ENCODE measurements at places on chromosomes 7 and 10. TPM values are rescaled to one million over a fixed set of nuclear protein-coding genes. Genes with fewer than 3 reads are reported as not detected.

Gene ATOH7
- polyA plus RNA-seq = 1.4 TPM

Gene TEX36
- 0.07 TPM for polyA plus RNA-seq

Gene HOXA6
- polyA plus RNA-seq = 4.0 TPM

Gene SLC26A5
- 0.09 TPM for polyA plus RNA-seq

Gene MSMB
- 0.25 TPM for polyA plus RNA-seq

Gene NPTX2
- polyA plus RNA-seq = 9.2 TPM

Gene ZNF503
- 17.8 TPM for polyA plus RNA-seq

Gene CYP26A1
- polyA plus RNA-seq = 0.09 TPM

Gene MMD2
- 0.24 TPM for polyA plus RNA-seq

Gene PTF1A
- polyA plus RNA-seq = not detected

Gene TRIM56
- 25.6 TPM for polyA plus RNA-seq

DNA sequence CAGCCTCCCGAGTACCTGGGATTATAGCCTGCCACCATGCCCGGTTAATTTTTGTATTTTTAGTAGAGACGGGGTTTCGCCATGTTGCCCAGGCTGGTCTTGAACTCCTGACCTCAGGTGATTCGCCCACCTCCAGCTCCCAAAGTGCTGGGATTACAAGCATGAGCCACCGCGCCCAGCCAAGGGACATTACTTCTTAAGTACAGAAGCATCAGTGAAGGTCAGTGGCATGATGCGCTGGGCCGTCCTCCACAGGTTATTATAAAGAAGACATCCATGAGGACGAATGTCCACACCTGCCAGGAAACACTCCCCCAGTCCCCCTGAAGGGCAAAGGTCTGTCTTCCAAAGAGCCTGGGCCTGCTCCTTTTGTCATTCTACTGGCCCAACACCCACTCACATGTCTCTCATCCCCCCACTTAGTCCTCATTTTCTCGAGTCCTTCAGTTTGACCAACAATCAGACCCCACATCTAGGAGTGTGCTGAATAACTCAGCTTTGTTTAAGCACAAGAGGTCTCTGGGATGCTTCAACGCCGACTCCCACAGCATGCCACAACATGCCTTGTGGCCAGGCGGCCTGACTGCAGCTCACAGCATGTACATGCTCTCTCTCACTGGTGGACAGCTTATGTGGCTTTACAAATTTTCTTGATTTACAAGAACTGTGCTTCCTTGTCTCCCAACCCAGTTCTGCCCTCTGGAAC, 73.0 kb downstream of the CTBP2 start:
- no peak for DNase-seq

DNA sequence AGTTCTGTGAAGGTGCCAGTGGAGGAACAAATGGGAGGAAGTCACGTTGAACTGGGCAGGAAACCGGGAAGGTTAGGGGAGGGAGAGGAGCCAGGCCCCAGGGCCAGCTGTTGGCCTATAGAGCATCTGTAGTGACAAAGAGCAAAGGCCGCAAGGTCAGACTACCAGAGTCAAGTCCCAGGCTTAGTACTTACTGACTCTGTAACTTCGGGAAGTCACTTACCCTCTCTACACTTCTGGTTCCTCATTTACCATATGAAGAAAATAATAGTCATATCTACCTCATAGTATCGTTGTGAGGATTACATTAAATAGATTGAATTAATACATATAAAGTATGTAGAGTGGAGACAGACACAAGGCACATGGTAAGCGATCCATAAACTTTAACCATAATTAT, 101.8 kb upstream of the FZD1 start:
- no peak for DNase-seq

GRCh38 chr10:78462726-78463228, 429.1 kb downstream of the RPS24 start:
- no peak for DNase-seq

- DNase-seq = no peak
Measured at GRCh38 chr10:75228278-75228677, 7.5 kb downstream of the COMTD1 start.

DNA sequence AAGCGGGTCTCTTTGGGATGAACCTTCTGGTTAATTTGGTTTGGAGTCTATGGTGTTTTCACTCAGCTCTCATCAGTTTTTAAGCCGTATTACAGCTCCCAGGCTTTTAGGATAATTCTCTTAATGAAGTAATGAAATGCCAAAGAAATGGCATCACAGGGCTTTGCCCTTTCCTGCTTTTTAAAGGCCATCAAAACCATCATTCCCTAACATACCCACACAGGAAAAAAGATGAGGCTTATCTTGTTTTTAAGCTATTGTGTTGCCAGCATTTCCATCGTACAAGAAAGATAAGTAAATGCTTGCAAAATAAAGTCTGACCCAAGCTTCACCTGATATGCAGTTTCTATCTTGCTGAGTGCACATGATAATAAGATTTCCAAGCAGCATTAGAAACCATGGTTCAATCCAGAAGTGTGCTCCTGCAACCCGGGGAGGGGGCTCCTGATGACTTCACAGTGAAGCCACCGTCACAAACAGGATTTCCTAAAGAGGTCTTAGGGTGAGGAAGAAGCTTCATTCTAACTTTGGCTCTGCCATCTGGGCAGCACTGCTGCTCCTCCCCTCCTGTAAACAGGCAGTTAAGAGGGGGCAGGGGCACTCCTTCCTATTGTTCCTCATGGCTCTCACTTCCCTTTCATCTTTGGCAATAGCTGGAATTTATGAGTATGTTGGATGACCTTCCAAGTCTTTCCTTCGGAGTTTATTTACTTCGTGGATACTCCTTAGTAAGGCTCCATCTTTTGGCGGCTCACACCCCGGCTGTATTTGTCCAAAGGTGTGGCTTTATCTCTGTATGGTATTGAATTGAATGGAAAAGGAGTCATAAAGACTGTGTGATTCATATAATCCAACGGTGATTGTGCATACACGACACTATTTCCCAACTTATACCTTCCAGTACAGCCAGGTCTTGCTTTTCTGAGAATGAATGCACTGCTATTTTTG, 55.2 kb upstream of the FAM133B start:
- DNase-seq = peak; percentile 93

- no peak for DNase-seq
Measured at GRCh38 chr7:130740606-130741005, 6.6 kb upstream of the KLF14 start.

GRCh38 chr7:18292584-18292983, 203.0 kb upstream of the HDAC9 start:
- no peak for DNase-seq

DNA sequence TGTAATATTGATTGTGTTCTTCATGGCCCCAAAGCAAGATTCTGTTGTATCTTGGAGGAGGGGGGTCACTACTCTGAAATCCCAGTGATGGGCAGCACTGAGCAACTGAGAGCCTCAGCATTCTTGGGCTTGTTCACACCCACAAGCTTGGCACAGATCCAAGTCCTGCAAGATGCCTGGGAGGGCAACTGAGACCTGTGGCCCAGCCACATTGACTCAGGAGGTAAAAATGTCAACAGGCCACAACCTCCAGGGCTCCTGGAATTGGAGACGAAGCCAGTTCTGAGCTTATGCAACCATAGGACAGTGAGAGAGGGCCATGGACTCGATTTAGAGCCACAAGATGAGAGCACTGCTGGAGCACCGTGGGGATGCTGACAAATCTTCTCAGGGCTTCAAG, 3.1 kb upstream of the DOCK1 start:
- no peak for DNase-seq

GRCh38 chr10:99656199-99657064, 2.9 kb upstream of the ENTPD7 start:
- DNase-seq = no peak

- peak; percentile 89 for DNase-seq
Measured at GRCh38 chr7:98283127-98283886, 1.8 kb downstream of the BRI3 start.

DNA sequence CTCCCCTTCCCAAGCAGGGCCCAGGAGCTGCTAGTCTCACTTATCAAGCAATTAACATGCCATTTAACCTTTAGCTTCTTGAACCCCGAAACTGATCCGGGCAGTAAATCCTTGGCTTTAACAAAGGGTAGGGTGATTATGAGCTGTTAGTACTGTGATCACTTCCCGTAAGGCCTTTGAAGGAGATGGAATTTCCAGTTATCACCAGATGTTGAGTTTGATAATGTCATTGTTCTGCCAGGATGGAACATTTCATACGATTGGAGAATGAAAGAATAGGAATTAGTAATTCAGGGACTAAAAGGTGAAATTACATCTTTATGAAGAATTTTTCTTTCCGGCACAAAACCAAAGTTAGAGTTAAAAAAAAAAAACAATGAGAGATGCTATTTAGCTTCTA, 570.9 kb upstream of the FOXK1 start:
- DNase-seq = no peak

DNA sequence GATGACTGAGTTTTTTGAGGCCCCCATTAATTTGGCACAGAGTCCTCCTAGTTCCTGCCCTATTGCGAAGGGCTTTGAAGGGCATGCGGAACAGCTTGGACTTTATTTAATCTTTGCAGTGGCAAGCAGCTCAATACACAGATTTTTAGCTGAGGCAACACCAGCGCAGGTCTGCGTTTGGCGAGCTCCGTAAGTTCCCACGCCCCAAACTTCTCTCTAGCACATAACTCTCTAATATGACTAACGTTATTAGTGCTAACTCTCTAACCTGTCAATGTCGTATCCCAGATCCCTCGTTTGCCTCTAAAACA, 366 bp upstream of the TAF3 start:
- DNase-seq = no peak

- DNase-seq = no peak
Measured at GRCh38 chr10:69826094-69826493, 24.4 kb downstream of the COL13A1 start.

GRCh38 chr7:88169717-88170320, 50.0 kb downstream of the SRI start:
- DNase-seq = no peak

GRCh38 chr10:78342827-78343653, 309.4 kb downstream of the RPS24 start:
- no peak for DNase-seq

- DNase-seq = peak; percentile 57
Measured at GRCh38 chr10:67837541-67838314, at the start of gene DNAJC12. Gene DNAJC12 (minus strand): TSS chr10:67838188. CDS start chr10:67838011, 177 bp downstream.

DNA sequence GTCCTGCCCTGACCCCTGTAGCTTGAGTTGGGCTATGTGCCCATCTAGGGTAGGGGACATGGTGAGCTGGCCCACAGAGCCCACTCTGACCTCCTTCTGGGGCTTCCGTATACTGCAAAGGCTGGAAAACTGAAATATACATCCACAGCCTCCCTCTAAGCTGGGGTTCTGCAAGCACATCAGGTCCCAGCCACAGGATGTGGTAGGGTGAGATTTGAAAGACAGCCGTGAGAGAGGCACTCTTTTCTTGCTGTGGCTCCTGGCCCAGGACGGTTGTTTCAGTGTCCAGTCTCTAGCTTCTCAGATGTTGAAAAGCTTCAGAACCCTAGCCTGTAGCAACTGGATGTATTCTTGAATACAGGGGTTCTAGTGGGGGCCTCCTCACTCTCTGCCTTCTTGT, 60.1 kb upstream of the ADRB1 start:
- DNase-seq = no peak

GRCh38 chr10:57891201-57892006, 376.3 kb downstream of the IPMK start:
- DNase-seq = peak; percentile 90

DNA sequence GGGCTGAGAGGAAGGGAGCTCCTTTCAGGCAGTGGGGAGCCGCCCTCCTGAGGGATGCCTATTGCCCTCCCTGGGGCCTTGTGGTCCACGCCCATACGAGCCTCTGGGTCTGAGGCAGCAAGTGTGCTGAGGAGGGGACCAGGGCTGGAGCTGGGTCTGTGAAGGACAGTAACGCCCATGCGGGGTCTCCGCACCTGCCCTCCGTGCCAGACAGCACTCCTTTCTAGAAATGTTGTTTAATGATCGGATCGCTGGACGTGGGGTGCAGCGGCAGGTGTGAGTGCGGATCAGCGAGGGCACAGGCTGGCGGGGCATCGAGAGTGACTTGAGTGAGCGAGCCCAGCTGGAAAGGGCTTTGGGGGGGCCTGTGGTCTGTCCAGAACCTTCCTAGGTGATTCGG, 70.1 kb downstream of the ELFN1 start:
- no peak for DNase-seq

DNA sequence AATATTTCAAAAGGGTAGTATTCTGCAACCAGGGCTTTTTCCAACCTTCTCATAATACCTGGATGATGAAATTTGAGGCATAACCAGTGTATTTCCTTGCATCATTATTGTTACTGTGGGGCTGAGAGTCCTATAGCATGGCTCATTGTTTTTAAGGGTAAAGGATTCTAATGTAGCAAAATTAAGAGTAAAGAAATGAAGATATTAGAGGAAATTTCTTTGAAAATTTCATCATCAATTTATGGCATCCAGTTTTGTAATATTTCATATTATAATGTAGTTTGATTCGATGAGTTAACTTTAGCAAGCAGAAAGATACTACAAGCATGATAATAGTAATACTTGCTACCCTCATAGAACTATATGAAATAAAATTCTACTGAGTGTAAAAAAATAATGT, 387.3 kb upstream of the LRGUK start:
- no peak for DNase-seq

GRCh38 chr7:134013249-134013648, 113.9 kb upstream of the LRGUK start:
- DNase-seq = no peak

DNA sequence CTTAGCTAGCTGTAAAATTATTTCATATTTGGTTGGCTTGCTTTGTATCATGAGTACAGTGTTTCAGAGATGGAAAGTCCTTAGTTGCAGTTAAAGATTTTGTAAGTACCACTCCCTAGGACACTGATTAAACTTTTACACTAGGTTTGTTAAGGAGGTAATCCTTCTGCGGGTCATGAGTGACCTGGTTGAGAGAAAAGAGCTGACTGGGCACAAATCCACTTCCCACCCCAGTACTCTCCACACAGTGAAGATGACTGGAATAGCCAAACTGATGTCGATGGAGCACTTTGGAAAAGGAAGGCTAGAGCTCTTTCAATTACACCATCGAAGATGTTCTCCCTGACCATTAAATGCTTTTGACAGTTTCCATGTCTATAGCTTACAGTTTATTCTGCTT, 191.9 kb downstream of the CSTF2T start:
- no peak for DNase-seq

- peak; percentile 93 for DNase-seq
Measured at GRCh38 chr7:31948029-31948428, 122.2 kb downstream of the PDE1C start.

DNA sequence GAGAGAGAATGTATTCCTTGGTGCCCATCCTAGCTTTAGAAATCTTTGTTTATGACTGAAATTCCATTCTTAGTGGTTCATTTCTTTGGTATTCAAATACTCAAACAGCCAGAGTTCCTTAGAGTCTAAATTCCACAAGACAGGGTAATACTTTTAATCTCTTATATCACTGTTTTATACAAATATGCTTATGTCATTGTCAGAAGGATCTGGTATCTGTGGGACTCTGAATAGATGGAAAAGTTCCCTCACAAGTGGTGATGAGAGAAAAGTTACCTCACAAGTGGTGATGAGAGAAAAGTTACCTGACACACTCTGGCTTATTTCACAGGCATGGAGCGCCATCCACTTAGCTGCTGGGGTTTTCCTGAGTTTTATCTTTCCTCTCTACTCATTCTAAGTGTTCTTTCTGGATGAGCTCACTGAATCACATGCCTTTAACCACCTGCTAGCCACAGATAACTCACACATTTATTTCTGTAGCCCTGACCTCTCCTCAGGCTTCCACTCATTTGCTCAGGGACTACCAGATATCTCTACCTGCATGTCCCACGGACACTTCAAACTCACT, 784.0 kb downstream of the SUGCT start:
- no peak for DNase-seq

- no peak for DNase-seq
Measured at GRCh38 chr7:6382817-6383216, 64.9 kb downstream of the DAGLB start.

GRCh38 chr10:27319752-27320431, 79.3 kb upstream of the ACBD5 start:
- DNase-seq = peak; percentile 42
